DMS 273 treated with DMSO at 0.1 percent for 48 hours (cell line): ENCODE measurements at places on chromosomes 2 and 18.

GRCh38 chr2:141767691-141768090 lies 363.1 kb downstream of the LRP1B start:
- no peak for DNase-seq

DNA sequence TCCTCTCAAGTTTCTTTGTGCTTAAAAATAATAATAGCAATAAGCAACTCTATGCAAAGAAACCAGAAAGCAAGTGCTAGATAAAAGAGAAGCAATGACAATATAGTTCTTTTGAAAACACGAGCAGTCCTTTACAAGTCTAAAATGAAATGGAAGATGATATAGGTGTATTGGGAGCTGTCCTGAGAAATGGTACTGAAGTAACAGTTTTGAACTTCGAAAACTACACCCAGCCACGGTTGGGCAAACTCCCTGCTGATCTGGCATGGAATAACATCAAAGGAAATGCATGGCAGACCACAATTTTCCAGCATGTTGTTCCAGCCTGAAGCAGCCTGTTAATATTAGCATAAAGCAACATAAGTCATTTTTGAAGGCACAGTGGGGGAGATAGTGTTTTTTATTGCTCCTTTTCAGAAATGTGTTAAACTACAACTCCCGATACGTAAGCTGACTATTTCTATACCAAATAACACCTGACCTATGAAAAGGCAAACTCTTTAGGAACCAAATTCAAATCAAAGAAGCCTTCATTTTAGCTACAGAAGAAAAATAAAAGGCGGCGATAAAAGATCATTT lies 596.1 kb upstream of the KLHL29 start:
- DNase-seq, result no peak

- DNase-seq, result no peak
Observed at GRCh38 chr2:238097988-238098871, 1.9 kb upstream of the ESPNL start.

- DNase-seq, result no peak
Observed at GRCh38 chr2:206641226-206641625, 1.1 kb upstream of the FAM237A start.

GRCh38 chr2:22890132-22890531 lies 494.8 kb upstream of the KLHL29 start:
- peak; percentile 58 for DNase-seq

GRCh38 chr2:241869087-241869961 lies at the start of gene RTP5:
Gene RTP5, plus strand, starts transcription at chr2:241869729. Its CDS starts 28 bp downstream, at chr2:241869757.
- DNase-seq, result no peak

- no peak for DNase-seq
Observed at GRCh38 chr2:193895226-193895625, 1700.5 kb upstream of the TMEFF2 start.

GRCh38 chr2:56107502-56108220 lies 76.1 kb upstream of the CCDC85A start:
- DNase-seq, result no peak

- DNase-seq, result peak; percentile 32
Observed at GRCh38 chr2:211745295-211746097, 793.1 kb downstream of the ERBB4 start.

DNA sequence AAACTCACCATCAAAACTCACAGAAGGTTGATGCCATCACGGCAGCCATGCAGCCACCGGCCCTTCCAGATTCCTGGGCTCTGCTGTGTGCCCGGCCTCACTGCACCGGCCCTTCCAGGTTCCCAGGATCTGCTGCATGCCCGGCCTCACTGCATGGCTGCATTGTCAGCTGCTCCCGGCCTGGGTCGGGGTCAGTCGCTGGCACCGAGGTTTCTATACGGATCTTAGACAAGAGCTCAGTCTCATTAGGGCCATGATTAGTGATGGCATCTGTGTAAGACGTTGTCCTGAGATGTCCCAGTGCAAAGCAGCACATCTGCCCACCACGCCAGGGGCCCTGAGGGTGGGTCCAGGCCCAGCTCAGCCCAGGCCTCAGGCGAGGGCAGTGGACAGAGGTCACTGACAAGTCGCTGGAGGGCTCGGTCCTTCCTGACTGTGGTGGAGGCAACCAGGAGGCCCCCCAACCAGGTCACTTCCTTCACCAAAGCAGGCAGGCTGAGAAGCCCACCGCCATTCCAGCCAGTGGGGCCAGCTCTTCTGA lies 29.4 kb downstream of the TMEM18 start:
- DNase-seq, result no peak

DNA sequence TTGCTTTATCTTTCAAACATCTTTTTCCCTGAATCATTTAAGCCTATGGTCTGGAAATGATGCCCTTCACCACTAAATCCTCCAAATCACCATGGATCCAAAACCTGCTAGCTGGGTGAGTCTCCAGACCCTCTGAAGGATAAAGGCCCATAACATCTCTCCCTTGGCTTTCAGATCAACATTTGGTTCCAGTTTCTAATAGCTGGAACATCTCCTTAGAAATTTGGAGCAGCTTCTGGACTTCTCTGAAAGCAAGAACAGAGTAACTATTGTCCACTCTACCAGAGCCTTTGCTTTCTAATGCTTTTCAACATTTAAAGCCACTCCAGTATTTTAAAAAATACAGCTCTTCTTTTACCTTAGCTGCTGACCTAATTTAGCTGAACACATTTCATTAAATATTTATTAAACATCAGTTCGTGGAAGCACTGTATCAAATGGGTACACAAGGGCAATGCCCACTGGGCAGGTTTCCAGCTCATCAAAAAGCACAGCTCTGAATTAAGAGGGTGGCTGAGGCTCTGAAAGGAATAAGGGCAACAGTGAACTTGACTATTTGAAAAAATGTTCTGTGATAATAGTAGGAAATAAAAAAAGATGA lies 75.3 kb downstream of the GALNT3 start:
- DNase-seq, result no peak

DNA sequence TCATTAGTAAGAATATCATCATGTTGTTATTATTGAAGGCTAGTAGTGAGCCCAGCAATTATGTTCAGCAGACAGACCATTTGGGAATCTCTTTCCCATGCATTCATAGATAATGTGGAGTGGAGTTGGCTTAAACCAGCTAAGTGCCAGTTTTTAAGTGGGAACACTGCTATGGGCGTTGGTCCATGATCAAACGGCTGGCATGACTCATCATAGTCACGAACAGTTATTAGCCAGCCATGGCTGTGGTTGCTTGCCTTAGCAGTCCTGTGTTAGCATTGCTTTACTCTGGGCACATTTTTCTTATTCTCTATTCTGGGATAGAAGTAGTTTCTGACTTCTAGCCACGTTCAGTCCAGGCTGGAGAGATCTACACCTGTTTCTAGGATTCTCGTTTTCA lies 17.7 kb downstream of the EIF4E2 start:
- no peak for DNase-seq

DNA sequence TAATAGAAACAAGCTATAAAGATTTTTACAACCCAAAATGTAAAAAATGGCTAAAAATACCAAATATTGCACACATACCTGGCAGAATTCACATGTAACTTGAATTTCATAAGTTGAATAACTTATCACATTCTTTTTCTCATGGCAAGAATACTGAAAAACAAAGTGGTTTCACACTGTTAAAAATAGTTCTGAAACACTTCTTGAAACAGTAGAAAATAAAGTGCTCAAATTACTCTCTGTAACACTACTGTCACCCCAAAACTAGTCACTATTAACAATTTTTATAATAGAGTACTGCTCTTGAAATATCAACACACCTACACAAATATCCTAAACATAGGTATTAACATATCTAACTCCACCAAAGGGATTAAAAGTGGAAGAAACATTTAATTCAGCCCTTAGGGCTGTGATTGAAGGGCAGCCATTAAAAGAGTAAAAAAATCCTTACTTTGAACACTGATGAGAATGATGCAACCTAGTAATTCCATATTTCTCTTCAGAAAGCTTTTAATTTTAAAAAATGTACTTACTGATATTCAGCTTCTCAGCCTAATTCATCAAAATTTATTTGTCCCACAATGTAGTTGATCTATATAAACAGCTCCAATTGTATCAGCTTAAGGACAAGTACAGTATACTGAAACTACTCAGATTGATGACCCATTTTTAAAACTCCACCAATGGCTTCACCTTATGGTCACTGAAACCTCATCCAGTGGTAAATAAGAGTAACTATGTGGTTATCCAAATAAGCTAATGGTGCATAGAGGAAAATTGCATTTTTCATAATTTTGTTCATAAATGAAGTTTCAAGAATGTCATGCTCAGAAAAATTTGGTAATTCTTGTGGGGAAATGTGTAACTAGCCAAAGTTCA lies 31.4 kb downstream of the ATF2 start:
- no peak for DNase-seq

- DNase-seq, result peak; percentile 10
Observed at GRCh38 chr18:45621061-45621511, 5.8 kb downstream of the SLC14A2 start.
